ENCODE measurements at places on chromosomes 7 and 10. TPM values are rescaled to one million over a fixed set of nuclear protein-coding genes. Genes with fewer than 3 reads are reported as not detected.

TMEM106B gene
- 36.5 TPM for polyA plus RNA-seq

DMBT1 gene
- polyA plus RNA-seq: not detected

DNA sequence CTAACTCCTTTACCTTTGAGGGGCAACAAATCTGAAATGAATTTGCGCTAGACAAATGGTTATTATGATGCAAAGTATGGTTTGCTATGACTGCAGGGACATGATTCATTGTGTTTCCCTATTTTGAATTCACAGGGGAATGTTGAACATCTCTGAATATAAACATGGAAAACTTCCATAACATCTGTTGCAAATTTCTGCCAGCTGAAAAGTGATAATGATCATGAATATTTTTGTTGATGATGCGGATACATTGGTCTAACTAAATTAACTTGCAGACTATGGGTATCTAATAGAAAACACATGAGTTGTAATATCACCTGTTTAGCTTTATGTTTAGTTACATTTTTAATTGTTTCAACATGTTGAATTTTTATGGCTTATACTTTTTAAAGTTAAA is 1325.5 kb downstream of the REEP3 start:
- DNase-seq: no peak

DNA sequence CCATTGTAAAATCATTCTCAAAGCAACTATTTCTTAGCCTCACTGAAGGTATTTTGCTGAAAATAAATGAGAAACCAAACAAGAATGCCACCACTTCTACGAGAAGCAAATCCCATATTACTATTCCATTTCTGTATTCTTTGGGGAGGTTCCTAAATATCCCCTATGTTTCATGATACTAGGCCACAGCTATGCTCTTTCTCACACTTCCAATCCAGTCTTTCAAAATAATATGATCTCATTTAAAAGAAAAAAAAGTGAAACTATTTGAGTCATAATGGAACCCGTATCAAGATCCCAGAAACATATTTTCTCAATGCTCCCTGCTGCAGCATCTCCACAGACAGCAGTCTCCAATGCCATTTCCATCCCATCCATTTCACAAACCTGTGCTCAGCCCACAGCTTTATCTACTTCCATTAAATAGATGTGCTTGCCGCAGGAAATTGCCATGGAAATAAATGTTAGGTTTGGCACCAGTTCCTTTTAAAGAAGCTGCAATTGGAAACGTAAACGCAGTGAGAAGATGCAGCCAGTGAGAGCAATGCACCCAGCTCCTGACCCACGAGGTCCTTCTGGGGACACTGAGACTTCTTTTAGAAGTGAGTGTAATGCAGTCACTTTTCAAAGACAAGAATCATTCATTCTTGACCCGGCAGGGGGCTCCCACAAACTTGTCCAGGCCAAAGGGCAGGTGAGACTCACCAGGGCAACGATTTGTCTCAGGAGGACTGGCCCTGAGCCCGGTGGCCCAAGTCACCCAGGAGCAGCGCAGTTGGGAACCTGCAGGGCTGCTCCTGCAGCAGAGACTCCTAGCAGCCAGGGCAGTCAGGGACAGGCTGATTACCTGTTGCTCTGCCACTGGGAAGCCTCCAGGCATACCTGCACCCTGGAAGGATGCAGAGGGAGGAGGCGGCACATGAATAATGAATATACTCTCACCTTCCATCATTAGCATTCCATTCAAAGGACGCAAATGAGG is 99.6 kb downstream of the C10orf90 start:
- no peak for DNase-seq
